Amniotic stem cell (primary cell): ENCODE measurements at places on chromosomes 1 and 21.

GRCh38 chr21:26563856-26564503 is 9.1 kb downstream of the CYYR1 start:
- DNase-seq = no peak

DNA sequence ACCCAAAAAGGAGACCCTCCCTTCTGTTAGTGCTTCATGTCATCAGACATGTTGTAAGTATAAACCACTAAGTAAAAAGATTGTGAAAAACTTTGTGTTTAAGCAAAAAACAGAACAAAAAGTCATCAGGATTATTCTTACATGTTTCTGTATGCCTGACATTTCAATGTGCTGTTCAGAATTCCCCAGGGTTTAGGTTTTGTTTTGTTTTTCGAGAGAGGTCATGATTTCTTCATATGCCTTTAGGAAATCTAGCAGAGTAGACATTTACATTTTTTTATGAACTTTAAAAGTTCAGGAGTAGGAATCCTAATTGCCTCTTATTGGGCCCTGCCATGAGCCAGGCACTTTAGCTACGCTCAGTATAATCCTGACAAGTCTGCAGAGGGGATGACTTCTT is 85.3 kb downstream of the VPS13D start:
- no peak for DNase-seq

- no peak for DNase-seq
These were observed 74.6 kb downstream of the PIK3R3 start for GRCh38 chr1:46057781-46058180.

GRCh38 chr1:19059773-19060172 is 103.3 kb upstream of the IFFO2 start:
- DNase-seq = no peak

GRCh38 chr1:158794247-158794646 is 13.2 kb upstream of the OR6N2 start:
- no peak for DNase-seq
